ENCODE measurements at places on chromosomes 5 and 9.

DNA sequence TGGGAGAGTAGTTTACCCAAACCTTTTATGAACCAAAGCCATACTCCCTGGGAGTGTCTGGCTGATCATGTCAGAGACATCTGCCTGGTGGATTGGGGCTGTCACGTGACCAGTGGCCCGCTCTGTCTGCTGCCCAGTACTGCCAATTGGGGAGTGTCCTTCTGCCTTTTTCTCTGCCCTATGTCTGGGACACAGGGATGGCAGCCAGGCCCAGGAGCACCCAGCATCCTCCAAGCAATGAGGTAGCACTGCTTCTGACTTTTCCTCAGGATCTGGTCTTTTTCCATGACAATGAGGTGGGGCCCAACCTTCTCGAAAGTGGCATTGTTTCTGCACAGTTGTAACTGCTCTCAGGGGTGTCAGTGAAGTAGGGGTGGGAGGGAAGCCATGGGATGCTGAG is 21.8 kb downstream of the DAPK1 start:
- no peak for DNase-seq

GRCh38 chr5:138702166-138703077 is 50.8 kb upstream of the CTNNA1 start:
- DNase-seq: no peak

DNA sequence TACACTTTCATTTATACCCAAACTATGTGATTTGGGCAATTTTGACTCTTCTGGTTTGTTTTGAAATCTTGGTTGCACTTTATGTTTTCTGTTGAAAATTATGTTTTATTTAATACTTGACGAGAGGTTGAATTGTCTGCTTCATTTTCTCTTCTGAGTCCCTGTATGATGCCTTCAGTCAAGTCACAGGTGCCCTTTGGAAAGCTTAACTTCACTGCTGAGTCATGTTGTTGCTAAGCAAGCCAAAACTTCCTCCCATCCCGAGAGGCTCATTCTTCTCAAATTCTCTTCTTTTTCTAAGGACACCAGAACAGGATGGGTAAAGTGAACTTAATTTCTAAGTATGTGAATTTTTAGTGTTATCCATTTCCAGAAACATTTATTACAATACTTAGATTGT is 455.3 kb upstream of the PTGER4 start:
- no peak for DNase-seq

DNA sequence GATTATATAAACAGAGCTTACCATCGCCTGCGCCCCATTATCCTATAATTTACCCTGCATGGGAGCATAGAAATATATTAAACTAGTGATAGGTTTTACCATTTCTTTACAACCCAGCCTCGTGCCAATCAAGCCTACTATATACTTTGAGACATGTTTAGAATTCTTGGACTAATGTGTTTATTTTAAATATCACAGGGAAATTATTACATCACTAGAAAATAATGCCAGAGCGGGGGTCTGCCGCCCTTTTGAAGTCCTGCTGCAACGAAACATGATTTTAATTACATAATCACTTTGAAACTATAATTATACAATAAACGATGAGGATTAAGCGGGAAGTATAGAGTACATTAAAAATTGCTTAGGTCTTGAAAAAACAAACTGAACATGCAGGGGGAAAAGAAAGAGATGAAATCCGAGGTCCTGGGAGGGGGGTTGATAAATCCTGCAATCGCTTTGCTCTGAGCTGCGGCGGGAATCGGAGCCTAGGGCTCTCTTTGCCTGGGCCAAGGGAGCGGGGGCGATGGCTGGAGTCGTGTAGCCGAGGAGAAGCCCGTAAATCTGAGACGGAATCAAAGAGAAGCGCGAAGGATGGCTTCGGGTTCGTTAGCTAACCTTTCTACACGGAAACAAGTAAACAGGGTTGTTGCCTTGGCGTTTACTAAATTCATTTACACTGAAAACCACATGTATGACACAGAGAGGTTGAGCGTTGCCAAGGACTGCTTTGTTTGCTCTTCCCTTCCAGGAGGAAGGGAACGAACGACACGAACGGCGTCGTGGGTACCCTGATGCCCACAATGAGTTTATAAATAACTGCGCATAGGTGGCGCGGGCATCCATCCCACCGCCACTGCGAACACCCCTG is 127.6 kb downstream of the TMEM174 start:
- no peak for DNase-seq

GRCh38 chr5:102312586-102313370 is 16.7 kb upstream of the SLCO4C1 start:
- DNase-seq: no peak

- no peak for DNase-seq
Observed at GRCh38 chr5:138949988-138950387, 74.9 kb upstream of the LRRTM2 start.

DNA sequence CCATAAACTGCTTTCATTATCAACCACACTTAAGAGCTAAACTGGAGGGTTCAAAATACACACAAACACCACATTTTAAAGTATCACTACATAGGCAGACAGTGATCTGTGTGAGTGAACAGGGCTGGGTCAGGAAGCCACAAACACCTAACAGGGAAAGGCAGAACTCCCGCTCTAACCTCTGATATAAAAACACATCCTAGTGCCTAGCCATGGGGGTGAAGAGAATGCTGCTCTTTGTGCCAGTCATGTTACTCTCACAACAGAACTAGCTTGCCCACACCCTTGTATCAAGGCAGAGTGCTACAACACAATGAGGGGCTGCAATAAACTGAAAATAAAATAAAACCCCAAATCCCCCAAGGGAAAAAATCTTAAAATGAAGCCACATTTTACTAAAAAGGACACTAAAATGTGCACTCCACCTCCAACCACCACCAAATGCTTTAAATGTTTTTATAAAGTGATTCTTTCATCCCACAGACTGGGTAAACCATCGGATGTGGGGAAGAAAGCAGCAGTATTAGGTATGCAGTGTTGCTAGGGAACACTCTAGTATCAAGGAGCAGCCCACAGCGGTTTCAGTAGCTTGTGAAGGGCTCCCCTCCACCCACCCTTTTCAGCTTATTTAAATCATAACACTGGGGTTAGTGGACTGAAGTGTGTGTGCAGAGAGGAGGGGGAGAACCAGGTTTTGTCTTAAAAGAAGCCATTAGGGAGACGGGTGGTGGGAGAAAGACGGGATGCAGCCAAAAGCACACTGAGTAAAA is 64.5 kb downstream of the TMEM161B start:
- DNase-seq: no peak

DNA sequence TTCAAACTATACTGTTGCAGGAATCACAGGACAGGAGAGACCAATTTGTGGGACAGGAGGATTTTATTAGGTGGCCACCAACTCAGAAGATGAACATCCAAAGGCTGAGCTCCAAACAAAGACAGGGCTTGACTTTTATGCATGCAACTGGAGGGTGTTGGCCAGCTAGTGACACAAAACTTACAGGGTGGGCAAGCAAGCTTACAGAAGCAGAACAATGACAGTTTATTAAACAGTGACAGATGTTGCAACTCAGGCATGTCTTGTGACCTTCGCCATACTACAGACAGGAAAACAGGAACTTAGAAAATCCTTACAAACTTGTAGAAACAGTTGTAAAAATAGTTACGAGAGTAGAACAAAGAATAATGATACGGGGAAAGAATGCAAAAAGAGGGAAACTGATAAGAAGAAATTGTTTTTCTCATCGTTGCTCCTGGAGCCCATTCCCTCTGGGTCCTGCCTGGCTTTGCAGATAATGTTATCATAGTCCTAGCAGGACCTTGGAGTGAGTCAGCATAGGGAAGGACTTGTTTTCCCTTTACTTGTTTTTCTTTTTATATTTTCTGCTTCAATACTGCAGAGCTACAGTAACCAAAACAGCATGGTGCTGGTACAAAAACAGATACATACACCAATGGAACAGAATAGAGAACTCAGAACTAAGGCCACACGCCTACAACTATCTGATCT is 2083.0 kb upstream of the ACO1 start:
- DNase-seq: peak; percentile 3

DNA sequence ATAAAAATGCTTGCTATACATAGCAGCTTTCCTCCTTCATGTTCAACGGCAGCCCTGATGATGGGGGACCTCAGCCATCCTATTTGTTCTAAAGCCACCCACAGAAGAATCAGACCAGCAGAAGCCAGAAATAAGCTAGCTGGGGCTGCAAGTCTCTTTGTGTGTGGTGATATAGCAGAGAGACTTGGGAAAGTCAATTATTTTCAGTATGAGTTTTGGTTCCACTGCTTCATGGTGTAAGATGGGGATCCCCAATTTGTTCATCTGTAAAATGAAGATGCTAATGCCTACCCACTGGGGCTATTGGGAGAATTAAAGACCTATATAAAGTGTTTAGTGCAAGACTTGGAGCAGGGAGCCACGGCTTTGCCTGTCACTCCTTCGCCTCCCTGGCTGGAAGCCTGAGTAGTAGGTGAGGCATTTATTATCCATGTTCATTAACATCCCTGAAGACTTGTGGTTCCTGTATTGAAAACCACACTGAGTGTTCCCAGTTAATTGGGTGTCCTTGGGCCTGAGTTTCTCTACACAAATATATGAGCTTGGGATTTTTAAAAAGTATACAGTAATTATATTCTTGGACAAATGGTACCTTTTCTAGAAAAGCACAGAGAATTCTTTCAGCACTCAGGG is 210.1 kb upstream of the SLC24A2 start:
- no peak for DNase-seq

- DNase-seq: no peak
Observed at GRCh38 chr9:90943341-90943740, 141.7 kb downstream of the SYK start.

DNA sequence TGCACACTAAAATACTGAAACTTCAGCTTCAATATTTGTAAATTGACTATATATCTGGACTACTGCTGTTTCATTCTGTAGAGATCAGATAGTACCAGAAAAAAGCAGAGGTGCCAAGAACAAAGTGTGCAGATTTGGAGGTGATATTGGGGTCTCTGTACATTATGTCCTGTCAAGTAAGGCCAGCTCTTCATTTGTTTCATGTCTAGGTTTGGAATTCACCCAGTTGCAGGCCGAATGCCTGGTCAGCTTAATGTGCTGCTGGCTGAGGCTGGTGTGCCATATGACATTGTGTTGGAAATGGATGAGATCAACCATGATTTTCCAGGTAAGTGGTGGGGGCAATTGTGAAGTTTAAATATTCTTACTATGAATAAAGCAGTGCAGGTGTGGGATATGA is 96.9 kb downstream of the NNT start:
- DNase-seq: no peak

DNA sequence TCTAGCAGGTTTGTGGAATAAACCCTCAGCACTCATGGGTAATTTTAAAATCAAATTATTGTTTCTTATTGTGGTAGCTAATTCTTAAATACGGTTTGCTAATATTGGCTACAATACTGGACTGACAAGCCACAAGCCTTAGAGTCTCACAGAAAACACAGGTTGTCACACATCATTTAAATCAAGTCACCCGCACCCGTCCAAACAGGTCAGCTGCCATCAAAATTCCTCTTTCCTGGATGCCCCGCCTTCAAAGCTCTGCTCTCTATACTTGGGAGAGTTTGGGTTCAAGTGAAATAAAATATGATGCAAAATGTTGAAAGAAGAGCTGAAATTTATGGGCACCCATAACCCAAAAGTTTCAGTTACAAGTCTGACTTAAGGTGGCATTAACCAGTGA is 12.3 kb upstream of the SUSD1 start:
- no peak for DNase-seq

DNA sequence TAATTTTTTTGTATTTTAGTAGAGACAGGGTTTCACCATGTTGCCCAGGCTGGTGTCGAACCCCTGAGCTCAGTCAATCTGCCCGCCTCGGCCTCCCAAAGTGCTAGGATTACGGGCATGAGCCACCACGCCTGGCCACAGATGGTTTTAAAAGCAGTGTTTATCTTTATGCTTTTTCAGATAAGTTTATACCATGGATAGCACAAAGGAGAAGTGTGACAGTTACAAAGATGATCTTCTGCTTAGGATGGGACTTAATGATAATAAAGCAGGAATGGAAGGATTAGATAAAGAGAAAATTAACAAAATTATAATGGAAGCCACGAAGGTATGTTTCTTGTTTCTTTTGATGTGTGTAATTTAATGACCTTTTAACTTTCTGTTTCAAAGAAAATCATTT is 35.1 kb downstream of the POLK start:
- no peak for DNase-seq

GRCh38 chr5:78757269-78758053 is 108.9 kb upstream of the LHFPL2 start:
- DNase-seq: no peak

- DNase-seq: no peak
Observed at GRCh38 chr9:73199886-73200285, 48.2 kb downstream of the ANXA1 start.

- DNase-seq: no peak
Observed at GRCh38 chr5:157046041-157046440, 12.9 kb downstream of the HAVCR1 start.

DNA sequence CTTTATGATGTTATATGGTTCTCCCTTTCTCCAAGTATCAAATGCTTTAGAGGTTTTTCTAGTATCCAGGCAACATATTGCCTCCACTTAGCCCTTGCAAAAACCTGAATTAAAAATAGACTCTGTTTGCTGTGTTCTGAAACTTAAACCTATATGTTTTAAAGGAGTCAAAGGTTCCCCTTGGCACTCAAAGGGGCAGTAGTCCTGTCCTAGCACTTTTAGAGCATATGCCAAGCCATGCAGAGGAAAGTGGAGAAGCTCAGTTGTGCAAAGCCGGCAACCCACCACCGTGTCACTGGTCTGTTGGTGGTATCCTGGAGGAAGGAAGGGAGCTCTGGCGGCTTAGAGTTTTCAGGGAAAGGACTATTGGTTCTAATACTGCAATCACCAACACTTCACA is 154.3 kb downstream of the PIP5K1B start:
- no peak for DNase-seq

DNA sequence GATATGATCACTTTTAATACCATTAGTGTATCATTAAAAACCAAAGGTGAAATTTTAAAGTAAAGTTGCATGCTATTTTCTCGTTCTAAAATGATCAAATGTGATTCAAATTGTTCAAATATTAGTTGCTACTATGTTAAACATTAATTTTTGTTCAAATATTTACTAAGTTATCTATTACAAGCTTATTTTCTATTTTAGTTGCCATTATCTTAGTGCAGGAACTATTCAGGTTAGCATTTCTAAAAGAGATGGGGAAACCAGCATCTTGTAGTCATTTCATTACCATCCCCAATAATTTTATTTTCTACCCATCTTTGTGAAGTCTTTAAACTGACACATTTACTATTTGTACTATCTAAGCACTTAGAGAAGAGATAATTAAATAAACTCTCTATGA is 166.0 kb downstream of the RFX3 start:
- DNase-seq: no peak

DNA sequence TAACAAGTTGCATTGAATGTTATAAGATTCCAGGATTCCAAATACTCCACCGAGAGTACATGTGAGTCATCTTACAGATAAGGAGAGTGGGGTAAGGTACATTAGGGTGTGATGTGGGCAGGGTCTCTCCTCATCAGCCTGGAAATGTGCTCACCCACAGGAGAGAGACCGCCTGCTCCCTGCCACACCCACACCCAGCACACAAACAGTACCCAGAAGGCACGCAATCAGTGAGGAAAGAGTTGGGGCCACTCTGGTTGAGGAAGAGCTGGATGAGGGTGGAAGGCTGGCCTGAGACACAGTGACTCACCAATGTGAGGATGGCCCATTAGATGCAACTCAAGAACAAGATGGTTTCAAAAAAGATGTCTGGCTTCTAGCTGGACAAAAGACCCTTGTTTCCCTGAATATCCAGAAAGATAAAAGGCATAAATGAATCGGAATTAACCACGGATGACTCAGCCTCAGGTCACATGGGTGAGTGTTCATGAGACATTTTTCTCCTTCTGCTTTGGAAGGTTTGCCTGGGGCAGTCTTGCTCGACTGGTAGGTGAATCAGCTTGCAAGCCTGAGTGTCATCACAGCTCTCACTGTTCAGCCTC is 51.1 kb upstream of the LHFPL2 start:
- DNase-seq: no peak

GRCh38 chr5:1088031-1088430 is 23.8 kb downstream of the SLC12A7 start:
- no peak for DNase-seq
